Left cardiac atrium (tissue), 4 donors: ENCODE measurements at places on chromosomes 1 and 21. TPM values are rescaled to one million over a fixed set of nuclear protein-coding genes. Genes with fewer than 3 reads are reported as not detected.

ITLN2 gene
- 0.97 TPM for total RNA-seq

B4GALT2 gene
- 35.5 TPM for total RNA-seq

GRCh38 chr1:162908236-162908635 lies 47.3 kb upstream of the CCDC190 start:
- DNase-seq = no peak

GRCh38 chr1:41538741-41539417 lies 54.4 kb upstream of the EDN2 start:
- no peak for DNase-seq

TIE1 gene
- 23.1 TPM for total RNA-seq

DNA sequence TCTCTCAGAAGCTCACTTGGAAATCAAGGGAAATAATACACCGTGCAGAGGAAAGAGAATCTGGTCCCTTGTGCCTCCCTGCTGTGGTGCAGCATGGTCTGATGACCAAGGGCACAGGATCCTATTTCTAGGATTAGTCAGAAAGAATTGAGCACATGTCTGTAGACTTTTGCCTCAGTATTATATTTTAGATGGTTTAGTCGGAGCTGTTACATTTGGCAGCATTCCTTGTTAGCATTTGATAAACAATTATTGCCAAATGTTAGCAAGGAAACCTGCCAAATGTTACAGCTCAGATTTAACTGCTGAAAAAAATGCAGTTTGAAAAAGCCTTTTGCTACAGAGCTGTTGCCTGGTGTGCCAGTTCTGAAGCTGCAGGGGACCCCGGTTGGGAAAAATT lies 183.5 kb upstream of the DPYD start:
- no peak for DNase-seq

SUSD4 gene
- total RNA-seq = 15.6 TPM

GRCh38 chr1:174871886-174872285 lies 127.9 kb upstream of the CACYBP start:
- no peak for DNase-seq

DNA sequence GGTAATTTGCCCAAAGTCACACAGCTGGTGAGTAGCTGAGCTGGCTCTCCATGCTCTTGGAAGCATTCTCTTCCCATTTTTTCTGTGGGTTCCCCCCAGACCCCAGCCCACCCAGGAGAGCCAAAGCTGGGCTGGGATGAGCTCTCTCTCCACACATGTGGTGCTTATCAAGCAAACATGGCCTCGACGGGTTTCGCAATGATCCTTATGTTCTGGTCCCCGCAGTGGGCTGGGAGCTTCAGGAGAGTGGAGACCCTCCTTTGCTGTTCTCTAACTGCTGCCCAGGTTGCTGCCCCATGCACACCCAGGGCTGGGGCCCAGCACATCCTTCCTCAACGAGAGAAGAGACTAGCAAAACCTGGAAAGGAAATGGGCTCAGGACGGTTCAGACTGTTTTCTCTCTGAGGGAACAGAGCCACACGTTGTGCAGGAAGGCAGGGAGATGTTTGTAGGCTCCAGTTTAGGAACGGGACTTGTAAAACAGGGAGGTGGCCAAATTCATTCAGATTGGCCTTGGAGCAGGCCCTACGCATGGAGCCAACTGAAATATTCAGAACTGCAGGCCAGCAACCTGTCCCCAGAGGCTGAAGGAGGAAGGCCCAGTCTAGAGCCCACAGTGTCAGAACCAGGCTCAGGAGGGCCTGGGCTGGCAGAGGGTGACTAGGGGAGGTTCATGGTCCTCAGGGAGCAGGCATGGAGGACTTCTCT lies 27.2 kb upstream of the CSF1 start:
- DNase-seq = peak; percentile 55

DNA sequence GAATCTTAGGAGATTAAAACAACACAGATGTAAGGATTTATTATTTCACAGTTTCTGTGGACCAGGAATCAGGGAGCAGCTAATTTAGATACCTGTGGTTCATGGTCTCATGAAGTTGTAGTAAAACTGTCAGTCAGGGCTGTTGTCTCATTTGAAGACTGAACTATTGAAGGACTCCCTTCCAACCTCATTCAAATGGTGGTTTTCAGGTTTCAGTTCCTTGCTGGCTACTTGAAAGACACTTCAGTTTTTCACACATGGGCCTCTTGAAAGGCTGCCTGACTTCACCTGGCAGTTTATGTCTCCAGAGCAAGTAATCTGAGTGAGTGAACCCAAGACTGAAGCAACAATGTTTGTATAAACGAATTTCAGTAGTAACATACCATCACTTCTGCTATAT lies 915.9 kb downstream of the PLA2G4A start:
- no peak for DNase-seq

MFSD2A gene
- 3.7 TPM for total RNA-seq

SELE gene
- 0.59 TPM for total RNA-seq

- no peak for DNase-seq
Measured at GRCh38 chr21:28337315-28337714, 655.4 kb downstream of the LTN1 start.

- DNase-seq = peak; percentile 53
Measured at GRCh38 chr21:32386195-32386870, 6.5 kb downstream of the URB1 start.

DNA sequence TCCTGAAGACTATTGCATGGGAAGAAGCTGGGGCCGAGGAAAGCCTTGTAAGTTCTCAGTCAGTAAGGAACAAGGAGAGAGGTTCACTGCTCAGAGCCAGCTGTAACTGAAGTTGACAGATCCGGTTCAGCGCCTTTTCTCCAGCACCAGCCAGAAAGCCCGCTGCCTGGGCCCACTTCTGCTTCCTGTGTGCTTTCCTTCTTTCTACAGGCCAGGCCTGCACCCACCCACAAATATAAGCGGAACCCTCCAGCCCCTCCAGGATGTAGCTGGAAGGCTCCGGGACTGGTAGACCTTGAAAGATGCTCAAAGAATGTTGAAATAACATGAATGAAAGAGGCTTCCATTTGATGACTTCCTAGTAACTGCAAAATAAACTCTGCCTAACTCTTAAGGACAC lies 38.8 kb downstream of the PARP1 start:
- DNase-seq = no peak

- DNase-seq = no peak
Measured at GRCh38 chr1:71836904-71837303, 445.4 kb downstream of the NEGR1 start.

DNA sequence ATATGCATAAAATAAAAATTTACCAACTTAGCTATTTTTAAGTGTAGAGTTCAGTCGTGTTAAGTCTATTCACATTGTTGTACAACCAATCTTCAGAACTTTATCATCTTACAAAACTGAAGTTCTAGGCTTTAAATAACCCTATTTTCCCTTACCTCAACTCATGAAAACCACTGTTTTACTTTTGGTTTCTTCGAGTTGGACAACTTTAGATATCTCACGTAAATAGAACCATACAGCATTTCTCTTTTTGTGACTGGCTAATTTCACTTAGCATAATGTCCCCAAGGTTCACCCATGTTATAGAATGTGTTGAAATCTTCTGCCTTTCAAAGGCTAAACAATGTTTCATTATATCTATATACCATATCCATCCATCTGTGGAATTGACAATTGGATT lies 819.0 kb upstream of the ADGRL4 start:
- no peak for DNase-seq

SPRR2B gene
- not detected for total RNA-seq
